Stimulated activated CD4-positive, alpha-beta T cell treated with anti-CD3 and anti-CD28 coated beads, Interleukin-2, amount 100 ng/mL, for 4 hours (primary cell): ENCODE measurements at places on chromosomes 1 and 21.

DNA sequence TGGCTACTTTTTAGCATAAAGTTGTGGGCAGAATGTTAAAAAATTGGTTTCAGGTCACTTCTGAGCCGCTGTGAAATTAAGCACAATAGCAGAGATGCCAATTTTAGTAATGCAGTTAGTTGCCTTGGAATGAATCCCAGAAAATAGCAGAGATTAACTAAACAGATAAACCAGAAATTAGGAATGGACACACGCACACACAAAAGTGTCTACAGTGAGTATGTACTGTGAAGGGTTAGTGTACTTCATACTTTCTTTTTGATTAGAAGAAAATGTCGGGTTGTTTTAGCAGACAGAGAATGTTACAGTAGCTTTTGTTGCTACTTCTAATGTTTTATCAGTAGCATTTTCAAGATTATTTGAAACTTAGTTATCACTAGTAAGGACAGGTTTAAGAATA, 106.7 kb downstream of the LEPR start:
- DNase-seq: no peak

DNA sequence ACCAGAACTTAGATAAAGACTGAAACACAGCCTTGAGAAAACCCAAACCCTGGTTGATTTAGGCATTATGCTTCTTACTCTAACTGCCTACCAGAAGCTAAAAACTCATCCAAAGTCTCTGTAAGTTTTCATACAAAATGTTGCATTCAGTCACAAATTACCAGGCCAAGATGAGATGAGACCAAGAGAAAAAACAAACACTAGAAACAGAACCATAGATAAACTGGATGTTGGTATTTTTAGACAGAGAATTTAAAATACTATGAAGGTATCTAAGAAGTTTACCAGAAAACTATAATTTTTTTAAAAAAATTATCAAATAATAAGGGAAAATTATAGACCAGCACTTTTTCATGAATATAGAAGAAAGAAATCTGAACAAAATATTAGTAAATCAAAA, 180.5 kb downstream of the VPS13D start:
- no peak for DNase-seq

- DNase-seq: no peak
These were observed 439.4 kb downstream of the PTPRU start for GRCh38 chr1:29675481-29676263.

DNA sequence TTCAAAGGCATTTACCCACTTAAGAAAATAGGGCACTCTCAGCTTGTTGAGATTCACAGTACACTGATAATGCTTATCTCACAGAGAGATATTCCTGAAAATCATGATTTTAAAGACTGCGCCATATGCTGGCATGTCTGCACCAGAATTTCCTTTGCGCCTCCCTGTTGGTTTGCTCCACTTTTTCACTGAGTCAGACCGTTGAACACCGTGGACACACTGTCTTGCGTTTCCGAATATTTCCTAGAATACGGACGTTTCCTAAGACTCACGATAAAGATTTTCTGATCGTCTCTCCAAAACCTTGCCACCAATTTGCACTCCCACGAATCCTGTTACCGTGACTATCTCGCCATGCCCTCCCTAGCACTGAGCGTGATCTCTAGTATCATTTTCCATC, 497 bp upstream of the C1orf115 start:
- no peak for DNase-seq

DNA sequence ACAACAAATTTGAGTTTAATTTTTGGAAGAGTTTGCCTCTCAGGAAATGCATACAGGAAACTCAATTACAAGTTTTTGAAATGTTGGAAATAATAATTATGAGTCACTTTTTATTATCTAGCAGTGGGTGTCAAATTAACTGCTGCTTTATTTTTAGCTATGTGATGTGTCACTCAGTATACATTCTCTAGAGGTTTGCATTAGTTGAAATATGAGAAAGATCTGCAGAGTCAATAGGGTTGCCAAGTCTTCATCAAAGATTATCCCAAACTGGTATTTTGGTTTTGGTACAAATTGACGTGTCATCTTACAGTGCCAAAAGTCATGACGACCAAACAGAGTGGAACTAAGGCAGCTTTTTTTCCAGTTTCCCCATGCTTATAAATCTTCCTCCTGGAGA, 54.3 kb upstream of the DIPK1A start:
- DNase-seq: no peak
